Left ventricle myocardium inferior (tissue), 1 donor: ENCODE measurements at places on chromosomes 4 and X. TPM values are rescaled to one million over a fixed set of nuclear protein-coding genes. Genes with fewer than 3 reads are reported as not detected.

GRCh38 chr4:144819591-144819990 lies 173.6 kb downstream of the HHIP start:
- no peak for DNase-seq

POF1B gene
- total RNA-seq, result 4.7 TPM

DNA sequence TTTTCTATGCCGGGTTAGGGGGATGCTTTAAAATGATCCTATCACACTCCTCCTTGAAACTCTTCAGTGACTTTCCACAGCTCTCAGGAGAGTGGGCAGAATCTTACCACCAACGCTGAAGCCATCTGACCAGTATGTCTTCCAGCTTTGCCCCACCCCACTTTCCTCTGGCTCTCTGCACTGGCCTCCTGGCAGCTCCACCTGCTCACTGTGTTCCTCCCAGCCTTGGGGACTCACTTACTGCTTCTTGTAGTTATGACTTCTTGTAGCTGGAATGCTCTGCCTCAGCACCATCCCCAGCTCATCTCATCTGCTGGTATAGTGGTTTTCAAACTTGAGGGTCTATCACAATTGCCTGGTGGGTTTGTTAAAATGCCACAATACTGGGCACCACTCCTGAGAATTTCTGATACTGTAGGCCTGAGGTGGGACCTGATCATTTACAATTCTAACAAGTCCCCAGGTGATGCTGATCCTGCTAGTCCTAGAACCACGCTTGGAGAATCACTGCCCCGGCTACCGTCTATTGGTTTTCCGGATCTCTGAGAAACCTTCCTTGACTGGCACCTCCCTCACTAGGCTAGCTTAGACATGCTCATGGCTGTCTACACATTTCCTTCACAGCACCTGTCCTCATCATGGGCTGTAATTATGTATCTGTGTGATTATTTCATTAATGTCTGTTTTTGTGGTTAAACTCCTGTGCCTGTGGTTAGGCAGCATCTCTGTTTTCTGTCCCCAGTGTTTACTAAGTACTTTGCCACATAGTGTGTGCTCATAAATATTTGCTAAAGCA lies 152.2 kb downstream of the MGST2 start:
- no peak for DNase-seq

ZCCHC18 gene
- 0.99 TPM for total RNA-seq

- no peak for DNase-seq
These were observed 58.2 kb upstream of the RBM47 start for GRCh38 chr4:40687676-40688389.

DNA sequence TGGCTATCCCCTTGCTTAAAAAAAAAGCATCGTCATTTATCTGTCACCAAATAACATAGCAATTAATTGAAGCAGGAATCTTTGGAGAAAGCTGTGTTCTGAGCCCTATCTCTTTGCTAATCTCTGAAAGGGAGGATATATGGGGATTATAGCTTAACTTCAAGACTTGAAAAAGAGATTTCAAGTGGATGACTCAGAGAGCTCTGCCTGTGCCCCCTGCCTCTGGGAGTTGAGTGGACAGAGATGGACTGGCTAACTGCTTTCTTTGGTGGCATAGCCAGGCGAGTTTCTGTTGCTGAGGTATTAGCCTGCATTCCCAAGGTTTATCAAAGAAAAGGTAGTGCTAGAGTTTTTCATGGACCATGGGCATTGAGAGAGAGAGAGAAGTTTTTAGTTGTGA lies 91.6 kb downstream of the DDIT4L start:
- no peak for DNase-seq

AADAT gene
- 2.2 TPM for total RNA-seq
